ENCODE measurements at places on chromosomes 7 and 10.

GRCh38 chr10:10677479-10677878, 340.2 kb upstream of the CELF2 start:
- no peak for DNase-seq

DNA sequence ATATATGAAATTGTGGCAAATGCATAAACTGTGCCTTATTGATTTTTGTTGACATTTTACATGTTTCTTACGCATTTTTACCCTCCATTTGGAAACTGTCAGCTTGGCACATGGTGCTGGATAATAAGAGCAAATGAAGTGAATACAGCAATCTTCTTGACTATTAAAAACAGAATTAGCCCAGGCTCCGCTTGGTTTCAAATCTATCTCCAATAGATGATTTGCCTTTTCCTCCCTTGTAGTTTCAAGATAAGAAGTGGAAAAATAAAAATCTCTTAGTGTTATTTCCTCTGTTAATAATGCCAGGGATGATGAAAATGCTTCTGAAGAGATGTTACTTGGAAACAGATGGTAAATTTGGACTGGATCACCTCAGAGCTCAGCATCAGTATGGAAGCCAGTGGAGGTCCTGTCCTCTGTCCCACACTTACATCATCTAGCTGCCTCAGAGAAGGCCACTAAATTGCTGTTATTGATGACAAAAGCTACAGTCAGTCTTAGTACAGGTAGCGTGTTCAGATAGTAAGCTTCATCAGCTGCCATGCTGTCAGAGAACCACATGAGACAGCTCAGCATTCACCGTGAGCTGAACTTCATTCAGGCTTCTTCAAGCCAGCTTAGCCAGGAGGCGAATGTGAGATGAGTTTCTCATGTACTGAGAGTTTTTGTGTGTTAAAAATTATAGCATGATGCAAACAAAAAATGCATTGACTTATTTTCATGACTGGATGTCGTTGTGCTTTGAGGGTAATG, 246.8 kb downstream of the CELF2 start:
- no peak for DNase-seq

- DNase-seq: peak; percentile 7
Observed at GRCh38 chr10:8873310-8873709, 818.8 kb downstream of the GATA3 start.

GRCh38 chr10:60883187-60883586, 60.8 kb downstream of the RHOBTB1 start:
- DNase-seq: no peak

GRCh38 chr10:43224321-43224720, 42.5 kb downstream of the RASGEF1A start:
- no peak for DNase-seq

GRCh38 chr7:34034728-34035127, 129.4 kb downstream of the BMPER start:
- DNase-seq: no peak

All from putamen (tissue), 1 donor.